ENCODE measurements at places on chromosomes 16 and 17.

GRCh38 chr16:65576631-65577030, 454.8 kb upstream of the CDH11 start:
- DNase-seq, result peak; percentile 14

- no peak for DNase-seq
Measured at GRCh38 chr17:70173681-70174080, 4.3 kb downstream of the KCNJ2 start.

DNA sequence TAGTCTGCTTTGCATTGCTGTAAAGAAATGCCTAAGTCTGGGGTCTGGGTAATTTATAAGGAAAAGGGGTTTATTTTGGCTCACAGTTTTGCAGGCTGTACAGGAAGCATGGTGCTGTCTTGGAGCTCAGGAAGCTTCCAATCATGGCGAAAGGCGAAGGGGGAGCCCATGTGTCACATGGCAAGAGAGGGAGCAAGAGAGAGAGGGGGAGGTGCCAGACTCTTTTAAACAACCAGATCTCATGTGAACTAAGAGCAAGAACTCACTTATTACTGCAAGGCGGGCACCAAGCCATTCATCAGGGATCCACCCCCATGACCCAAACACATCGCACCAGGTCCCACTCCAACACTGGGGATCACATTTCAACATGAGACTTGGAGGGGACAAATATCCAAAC, 148.2 kb upstream of the HS3ST2 start:
- DNase-seq, result no peak

DNA sequence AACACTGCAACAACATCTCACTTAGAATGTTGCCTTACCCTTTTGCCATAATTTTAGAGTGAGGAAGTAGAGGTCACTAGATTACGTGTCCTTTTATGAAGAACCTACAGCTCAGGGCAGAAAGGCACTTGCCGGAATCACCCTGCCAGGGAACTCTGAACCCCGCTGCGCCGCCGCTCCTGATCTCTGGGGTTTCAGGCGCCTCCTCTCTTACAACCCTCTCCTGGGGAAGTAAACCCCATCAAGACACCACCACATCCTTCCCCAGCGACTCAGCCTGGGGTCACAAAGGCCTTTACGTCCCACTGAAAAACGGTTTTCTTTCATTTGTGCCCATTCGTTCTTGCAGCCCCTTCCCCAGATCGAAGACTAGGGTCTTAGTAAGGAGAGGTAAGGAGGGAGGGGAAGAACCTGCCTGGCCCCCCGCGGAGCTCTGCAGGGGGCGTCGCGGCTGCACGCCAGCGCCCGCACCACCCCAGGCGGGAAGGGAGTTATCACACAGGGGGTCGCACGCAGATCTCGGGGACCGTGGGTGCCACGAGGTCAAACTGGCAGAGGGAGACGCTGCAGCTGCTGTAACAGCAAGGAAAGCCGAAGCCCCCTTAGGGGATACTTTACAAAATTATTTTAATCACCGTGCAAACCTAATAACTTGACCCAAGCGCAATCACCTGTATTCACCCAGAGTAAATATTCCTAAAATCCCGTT, 1.0 kb upstream of the HLF start:
- no peak for DNase-seq

DNA sequence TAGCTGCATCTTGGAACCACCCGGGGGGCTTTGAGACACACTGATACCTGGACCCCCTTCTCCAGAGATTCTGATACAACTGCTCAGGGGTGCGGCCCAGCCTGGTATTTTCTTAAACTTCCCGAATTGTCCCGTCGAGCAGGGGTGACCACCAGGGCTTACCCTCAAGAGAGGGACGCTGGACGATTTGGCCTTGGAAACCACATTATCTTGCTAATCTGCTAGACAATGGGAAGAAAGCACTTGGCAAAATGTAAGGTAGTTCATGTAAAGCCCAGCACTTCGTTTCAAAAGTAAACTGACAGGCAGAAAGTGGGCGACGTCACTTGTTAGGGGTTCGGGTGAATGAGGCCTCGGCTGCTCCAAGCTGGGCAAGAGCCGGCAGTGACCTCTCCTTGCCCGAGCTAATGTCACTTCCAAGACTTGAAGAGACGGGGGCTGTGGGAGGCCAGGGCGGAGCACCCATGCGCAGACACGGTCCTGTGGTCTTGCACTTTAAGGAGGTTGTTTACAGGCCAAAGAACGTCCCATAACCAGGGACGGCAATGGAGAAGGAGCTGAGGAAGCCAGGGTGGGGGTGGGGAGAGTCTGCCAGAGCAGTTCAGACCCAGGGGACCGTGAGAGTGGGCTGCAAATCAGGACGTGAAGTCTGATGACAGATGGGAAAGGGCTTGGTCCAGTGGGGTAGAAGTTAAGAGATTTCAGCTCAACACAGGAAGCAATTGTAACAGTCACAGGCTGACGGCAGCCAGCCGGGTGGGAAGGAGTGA, 152.7 kb upstream of the GSE1 start:
- no peak for DNase-seq

GRCh38 chr16:74954763-74955162, 30.2 kb downstream of the WDR59 start:
- no peak for DNase-seq

DNA sequence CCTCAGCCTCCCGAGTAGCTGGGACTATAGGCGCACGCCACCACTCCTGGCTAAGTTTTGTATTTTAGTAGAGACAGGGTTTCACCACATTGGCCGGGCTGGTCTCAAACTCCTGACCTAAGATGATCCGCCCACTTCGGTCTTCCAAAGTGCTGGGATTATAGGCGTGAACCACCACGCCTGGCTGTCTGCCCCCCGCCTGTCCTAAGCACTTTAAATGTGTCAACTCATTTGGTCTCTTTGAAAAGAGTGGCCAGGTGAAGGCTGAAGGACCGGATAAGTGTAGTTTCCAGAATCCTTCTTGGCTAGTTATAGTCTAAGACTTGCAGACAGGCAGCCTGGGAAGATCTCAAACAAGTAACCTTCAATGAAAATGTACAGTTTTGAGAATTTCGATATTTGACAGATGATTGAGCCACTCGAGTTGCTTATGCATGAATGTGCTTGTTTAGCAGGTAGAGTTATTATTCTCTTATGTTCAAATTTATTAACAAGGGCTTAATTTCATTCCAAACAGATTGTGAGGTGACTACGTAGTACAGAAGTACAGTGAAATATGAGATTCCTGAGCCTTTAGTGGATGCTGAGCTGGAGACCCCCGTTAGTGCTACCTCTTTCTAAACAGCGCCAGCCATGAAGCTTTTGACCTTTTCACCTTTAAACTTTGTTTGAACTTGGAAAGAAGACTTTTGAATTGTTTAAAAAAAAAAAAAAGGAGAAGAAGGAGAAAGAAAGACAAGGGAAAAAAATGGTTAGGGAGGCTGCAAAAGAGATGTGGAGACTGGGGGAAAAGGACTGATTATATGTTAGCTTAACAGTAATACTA, 164.4 kb upstream of the TBX2 start:
- DNase-seq, result no peak

DNA sequence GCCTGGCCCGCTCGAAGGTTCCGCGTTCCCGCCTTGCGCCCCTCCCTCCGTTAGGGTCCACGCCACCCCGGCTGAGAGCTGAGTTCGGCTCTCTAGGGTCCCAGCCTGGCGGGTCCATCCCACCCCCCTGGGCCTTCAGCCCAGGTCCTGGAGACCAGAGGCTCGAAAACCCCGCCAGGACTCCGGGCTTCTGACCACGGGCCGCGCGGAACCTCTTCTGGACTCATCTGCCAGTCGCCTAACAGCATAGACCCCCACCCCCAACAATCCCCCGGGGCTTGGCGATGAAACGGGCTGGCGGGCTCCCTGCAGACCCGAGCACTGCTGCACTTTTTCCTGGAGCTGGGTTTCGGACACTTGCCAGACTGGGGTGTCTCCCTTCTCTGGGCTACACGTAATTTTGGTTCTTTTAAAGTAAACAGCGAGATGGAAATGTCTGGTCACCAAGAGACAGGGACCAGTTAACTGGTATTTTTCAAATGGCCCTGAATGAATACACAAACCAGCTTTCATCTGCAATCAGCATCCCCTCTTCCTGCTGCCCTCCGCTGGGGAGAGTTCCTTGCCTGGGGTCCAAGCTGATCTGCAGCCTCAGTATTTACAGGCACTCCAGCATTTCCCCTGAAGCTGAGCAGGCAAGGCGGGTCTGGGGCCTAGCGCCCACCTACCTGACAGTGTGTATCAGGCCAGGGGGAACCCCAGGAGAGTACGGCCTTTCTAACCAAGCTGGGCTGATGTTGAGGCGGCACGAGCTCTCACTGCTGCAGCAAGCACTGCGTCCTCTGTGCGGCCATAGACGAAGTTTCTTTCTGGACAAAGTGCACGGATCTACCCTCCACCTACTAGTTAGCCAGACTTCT, 639 bp upstream of the TRIM65 start:
- no peak for DNase-seq

GRCh38 chr16:86096850-86097249, 197.9 kb downstream of the IRF8 start:
- no peak for DNase-seq

GRCh38 chr17:80289616-80290015, 29.0 kb downstream of the RNF213 start:
- no peak for DNase-seq
